GM12891 (cell line): ENCODE measurements at places on chromosomes 12 and 14.

DNA sequence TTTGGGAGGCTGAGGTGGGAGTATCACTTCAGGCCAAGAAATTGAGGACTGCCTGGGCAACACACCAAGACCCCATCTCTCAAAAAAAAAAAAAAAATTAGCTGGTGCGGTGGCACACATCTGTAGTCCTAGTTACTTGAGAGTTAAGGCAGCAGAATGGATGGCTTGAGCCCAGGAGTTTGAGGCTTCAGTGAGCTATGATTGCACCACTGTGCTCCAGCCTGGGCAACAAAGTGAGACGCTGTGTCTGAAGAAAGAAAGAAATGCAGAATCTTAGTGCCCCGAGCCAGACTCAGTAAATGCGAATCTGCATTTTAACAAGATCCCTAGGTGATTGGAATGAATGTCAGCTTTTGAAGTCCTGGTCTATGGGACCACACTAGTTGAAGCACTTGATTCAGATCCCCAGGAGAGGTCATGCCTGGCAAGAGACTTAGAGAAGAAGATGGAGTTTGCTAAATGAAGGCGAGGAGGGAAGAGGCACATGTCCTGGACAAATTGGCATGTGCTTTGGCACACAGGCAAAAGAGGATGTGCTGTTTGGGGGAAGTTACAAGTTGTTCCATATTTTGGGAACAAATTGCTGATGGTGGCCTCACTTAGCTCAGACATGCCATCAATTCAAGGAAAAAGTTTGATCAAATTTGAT lies 56.6 kb downstream of the DRAM1 start:
- DNase-seq = no peak

- DNase-seq = no peak
Observed at GRCh38 chr12:4388662-4389061, 9.2 kb upstream of the FGF23 start.

DNA sequence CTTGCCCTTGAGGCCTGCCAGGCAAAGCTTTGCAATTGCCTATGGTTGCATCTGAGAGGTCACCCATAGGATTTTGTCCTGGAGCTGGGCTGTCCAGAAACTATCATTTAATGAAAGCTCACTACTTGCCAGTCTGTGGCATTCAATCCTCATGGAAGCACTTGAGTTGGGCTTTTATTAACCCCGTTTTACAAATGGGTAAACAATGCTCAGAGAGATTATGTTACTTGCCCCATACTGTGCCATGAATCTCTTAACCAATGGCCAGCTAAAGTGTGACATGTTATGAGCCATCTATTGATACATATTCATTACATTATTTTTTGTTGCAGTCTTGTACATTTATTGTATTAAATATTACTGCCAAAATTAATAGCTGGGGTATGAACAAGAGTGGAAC lies 35.9 kb downstream of the PDZRN4 start:
- DNase-seq = no peak

- DNase-seq = no peak
Observed at GRCh38 chr12:97535582-97535981, 73.0 kb downstream of the RMST start.

DNA sequence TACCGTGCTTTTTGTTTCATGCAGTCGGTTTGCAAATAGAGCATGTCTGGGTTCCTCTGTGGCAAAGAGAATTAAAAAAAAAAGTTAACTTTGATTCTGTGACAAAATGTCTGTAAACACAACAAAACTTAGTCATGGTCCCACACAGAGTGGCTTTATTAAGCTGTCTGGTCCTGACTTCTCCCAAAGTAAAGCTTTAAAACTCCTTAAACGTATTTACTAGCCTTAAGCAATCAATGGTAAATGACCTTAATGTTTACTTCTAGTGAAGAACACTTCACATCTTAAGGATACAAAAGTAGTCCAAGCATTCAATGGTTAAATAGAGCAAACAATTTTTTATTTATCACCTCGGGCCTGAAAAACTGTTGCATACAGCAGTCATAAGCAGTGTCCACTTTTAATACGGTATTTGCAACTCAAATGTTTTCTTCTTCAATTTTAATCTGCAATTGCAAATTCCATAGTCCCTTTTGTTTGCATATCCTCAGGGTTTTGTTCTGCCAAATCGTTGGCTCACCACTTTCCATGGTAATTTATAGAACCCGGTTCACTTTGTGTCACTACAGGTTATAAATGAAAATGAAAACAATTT lies 453.0 kb upstream of the MIS18BP1 start:
- DNase-seq = no peak

GRCh38 chr12:88188180-88188579 lies 46.1 kb downstream of the TMTC3 start:
- DNase-seq = no peak
